ENCODE measurements at places on chromosomes 3 and 15. TPM values are rescaled to one million over a fixed set of nuclear protein-coding genes. Genes with fewer than 3 reads are reported as not detected.

- no peak overlapping the region for H3K27ac ChIP-seq
- H3K4me3 ChIP-seq, result no peak overlapping the region
- H3K4me1 ChIP-seq, result no peaks in the 10 kb centered on the region
- no peaks in the 10 kb centered on the region for H3K27me3 ChIP-seq
Measured at GRCh38 chr15:45048794-45049631, 26.0 kb downstream of the SORD start.

- no peak for DNase-seq
- no peaks in the 10 kb centered on the region for H3K27me3 ChIP-seq
- peaks cover 9% of the 10 kb centered on the region for H3K36me3 ChIP-seq
- peak overlapping the region; percentile 99 for H3K27ac ChIP-seq
Measured at GRCh38 chr3:122415104-122415744, 638 bp downstream of the WDR5B start.

Gene EID1
- total RNA-seq, result 46.6 TPM

- no peak overlapping the region for H3K4me3 ChIP-seq
- H3K36me3 ChIP-seq, result no peaks in the 10 kb centered on the region
- no peaks in the 10 kb centered on the region for H3K27me3 ChIP-seq
- H3K4me1 ChIP-seq, result no peaks in the 10 kb centered on the region
Measured at GRCh38 chr3:146148468-146148931, 12.5 kb downstream of the PLOD2 start.

- H3K36me3 ChIP-seq, result no peaks in the 10 kb centered on the region
- no peak overlapping the region for H3K27ac ChIP-seq
- no peak overlapping the region for H3K4me3 ChIP-seq
Measured at GRCh38 chr15:100248236-100248635, 93.5 kb downstream of the ADAMTS17 start.

Gene C3orf33
- 1.6 TPM for total RNA-seq

DNA sequence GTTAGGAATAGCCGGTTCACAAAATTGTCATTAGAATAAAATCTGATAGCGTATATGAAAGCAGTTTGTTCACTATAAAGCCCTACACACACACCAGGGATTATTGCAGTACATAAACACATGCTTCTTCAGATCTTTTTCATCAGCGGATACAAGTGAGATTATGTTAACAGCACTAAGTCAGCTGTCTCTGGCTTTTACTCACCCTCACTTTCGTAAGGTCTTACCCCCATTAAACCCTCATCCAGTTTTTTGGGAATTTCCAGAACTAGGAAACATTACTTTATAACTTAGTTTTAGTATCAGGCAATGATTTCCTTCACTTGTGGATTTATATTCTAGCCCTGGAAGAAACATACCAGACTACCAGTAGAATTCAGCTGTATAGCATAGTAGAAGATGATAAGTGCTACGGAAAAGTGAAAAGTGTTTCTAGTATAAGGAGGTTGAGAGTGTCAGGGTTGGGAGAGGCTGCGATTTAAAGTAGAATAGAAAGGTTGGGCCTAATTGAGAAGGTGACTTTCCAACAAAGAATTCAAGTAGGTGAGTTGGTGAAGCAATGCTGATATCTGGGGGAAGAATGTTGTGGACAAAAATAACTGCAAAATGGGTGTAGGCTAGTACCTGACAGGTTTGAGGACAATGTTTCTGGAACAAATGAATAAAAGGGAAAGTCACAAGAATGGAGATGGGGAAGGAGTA is 22.7 kb downstream of the TMEM207 start:
- H3K36me3 ChIP-seq, result no peaks in the 10 kb centered on the region
- no peaks in the 10 kb centered on the region for H3K27me3 ChIP-seq
- H3K27ac ChIP-seq, result no peak overlapping the region
- H3K4me3 ChIP-seq, result no peak overlapping the region

Gene WDR72
- total RNA-seq, result not detected

GRCh38 chr15:72796515-72797337 is 13.2 kb upstream of the ADPGK start:
- no peaks in the 10 kb centered on the region for H3K36me3 ChIP-seq
- peak overlapping the region; percentile 50 for H3K27ac ChIP-seq
- peaks cover 26% of the 10 kb centered on the region for H3K27me3 ChIP-seq
- H3K4me3 ChIP-seq, result peak overlapping the region; percentile 85

- no peaks in the 10 kb centered on the region for H3K36me3 ChIP-seq
- peaks cover 4% of the 10 kb centered on the region for H3K27me3 ChIP-seq
- DNase-seq, result no peak
- H3K4me3 ChIP-seq, result no peak overlapping the region
- no peak overlapping the region for H3K27ac ChIP-seq
Measured at GRCh38 chr3:100120012-100120411, 5.7 kb upstream of the FILIP1L start.

Gene CRABP1
- not detected for total RNA-seq

GRCh38 chr15:29063646-29064045 is 177.9 kb downstream of the APBA2 start:
- no peaks in the 10 kb centered on the region for H3K27me3 ChIP-seq
- H3K4me3 ChIP-seq, result no peak overlapping the region
- peaks cover 59% of the 10 kb centered on the region for H3K4me1 ChIP-seq
- no peak for DNase-seq
- no peaks in the 10 kb centered on the region for H3K36me3 ChIP-seq
- peak overlapping the region; percentile 86 for H3K27ac ChIP-seq

Gene CTXN2
- total RNA-seq, result not detected

- no peaks in the 10 kb centered on the region for H3K36me3 ChIP-seq
- no peak for DNase-seq
- no peak overlapping the region for H3K27ac ChIP-seq
- no peaks in the 10 kb centered on the region for H3K4me1 ChIP-seq
- H3K4me3 ChIP-seq, result no peak overlapping the region
- H3K27me3 ChIP-seq, result no peaks in the 10 kb centered on the region
Measured at GRCh38 chr15:45993072-45993471, 358.2 kb downstream of the SQOR start.

DNA sequence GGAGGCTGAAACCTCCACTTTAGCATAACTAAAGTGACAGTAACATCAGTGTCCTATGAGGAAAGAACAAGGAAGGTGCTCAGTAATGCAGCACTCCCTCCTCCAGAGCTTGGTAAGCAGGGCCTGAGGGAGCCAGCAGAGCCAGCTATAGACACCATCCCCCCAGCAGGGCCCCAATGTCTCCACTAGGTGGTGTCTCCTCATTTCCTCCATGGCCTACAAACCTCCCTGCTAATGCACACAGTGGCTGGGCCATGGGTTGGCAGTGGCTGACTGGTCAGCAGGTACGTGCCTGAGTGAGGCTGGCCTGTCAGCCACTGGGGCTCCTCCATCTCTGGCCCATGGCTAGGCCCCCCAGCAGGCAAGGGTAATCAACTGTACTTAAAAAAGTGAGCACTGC is 13.6 kb downstream of the MRPS25 start:
- no peak overlapping the region for H3K4me3 ChIP-seq
- H3K4me1 ChIP-seq, result peaks cover 24% of the 10 kb centered on the region
- no peak overlapping the region for H3K27ac ChIP-seq
- DNase-seq, result no peak

Gene PTH1R
- not detected for total RNA-seq

DNA sequence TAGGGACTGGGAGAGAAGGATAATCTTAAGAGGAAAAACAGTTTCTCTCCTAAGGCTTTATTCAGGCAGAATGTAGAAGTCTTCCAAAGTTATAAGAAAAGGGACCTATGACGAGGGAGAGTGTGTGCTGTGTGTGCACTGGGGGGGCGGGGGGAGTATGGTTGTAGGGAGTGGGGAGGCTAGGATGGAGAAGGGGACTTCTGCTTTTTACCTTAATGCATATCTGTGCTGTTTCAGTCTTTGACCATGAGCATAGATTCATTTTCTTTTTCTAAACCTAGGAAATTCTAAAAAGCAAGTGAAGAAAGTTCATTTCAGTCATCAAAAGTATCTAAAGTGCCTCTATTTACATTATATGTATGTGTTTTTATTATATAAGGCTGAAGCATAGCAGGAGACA is 52.6 kb upstream of the RASA2 start:
- H3K27me3 ChIP-seq, result no peaks in the 10 kb centered on the region
- H3K4me3 ChIP-seq, result no peak overlapping the region
- H3K36me3 ChIP-seq, result no peaks in the 10 kb centered on the region
- H3K4me1 ChIP-seq, result peaks cover 6% of the 10 kb centered on the region
- no peak overlapping the region for H3K27ac ChIP-seq
- DNase-seq, result no peak

DNA sequence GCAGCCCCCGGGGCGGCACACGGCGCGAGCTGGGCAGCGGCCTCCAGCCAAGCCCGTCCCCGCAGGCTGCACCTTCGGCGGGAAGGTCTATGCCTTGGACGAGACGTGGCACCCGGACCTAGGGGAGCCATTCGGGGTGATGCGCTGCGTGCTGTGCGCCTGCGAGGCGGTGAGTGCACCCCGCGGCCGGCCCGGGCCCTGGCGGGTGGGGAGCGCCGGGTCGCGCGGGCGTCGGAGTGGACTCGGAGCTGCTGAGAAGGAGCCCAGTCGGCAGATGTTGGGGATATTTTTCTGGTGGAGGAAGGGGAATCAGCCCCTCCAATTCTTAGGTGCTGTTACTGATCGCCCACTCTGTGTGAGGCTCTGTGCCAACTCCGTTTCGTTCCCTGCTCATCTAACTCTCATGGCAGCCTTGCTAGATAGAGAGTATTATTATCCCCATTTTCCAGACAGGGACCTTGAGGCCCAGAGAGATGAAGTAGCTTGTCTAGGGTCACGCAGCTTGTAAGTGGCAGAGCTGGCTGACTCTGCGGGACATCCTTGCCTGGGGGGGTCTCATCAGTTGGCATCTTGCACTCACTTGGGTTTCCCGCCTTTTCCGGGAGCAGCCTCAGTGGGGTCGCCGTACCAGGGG is 890 bp downstream of the CHRD start:
- H3K36me3 ChIP-seq, result no peaks in the 10 kb centered on the region
- H3K27ac ChIP-seq, result no peak overlapping the region
- H3K27me3 ChIP-seq, result peaks cover 38% of the 10 kb centered on the region
- peak overlapping the region; percentile 50 for H3K4me3 ChIP-seq

DNA sequence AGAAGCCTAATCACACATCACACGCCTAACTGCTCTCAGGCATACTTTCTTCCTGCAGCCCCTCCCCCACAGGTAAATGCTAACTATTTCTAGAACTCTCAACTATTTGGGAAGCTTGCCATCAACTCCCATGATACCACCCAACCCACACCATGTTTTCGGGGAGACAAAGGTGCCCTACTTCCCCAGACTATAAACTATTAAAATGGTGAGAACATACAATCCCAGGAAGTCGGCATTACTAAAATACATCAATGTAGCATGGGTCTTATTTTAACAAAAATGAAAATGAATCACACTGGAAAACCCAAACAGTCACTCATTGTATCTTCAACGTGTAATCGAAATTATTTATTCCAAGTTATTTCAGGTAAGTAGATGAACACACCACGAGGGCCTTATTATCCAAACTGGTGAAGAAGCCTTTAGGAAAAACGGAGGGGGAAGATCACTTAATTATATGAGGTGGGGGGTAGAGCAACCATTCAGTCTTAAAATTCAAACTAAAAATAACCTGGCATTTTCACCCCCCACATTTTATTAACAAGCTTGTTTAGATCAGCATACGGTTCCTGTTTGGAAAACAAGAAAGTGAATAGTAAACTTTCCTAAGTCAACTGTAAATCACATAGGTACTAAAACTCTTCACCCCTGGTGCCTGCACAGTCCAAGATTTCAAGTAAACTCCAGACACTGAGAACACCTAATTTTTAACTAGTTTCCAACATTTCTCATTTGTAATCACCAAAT is 1.9 kb downstream of the TBL1XR1 start:
- H3K27ac ChIP-seq, result peak overlapping the region; percentile 78
- DNase-seq, result no peak
- H3K27me3 ChIP-seq, result no peaks in the 10 kb centered on the region
- H3K4me1 ChIP-seq, result peaks cover 63% of the 10 kb centered on the region
- H3K36me3 ChIP-seq, result peaks cover 10% of the 10 kb centered on the region

- H3K4me3 ChIP-seq, result no peak overlapping the region
- H3K27ac ChIP-seq, result no peak overlapping the region
- no peaks in the 10 kb centered on the region for H3K4me1 ChIP-seq
- no peaks in the 10 kb centered on the region for H3K27me3 ChIP-seq
Measured at GRCh38 chr3:192365571-192365970, 361.8 kb downstream of the FGF12 start.

Gene SERINC4
- 0.24 TPM for total RNA-seq

Gene ZNF660
- 5.9 TPM for total RNA-seq

Gene MEX3B
- 0.67 TPM for total RNA-seq

Gene SLCO3A1
- 12.5 TPM for total RNA-seq

- no peak overlapping the region for H3K27ac ChIP-seq
- H3K4me3 ChIP-seq, result no peak overlapping the region
- no peaks in the 10 kb centered on the region for H3K27me3 ChIP-seq
Measured at GRCh38 chr3:114344492-114344891, 50.7 kb downstream of the TIGIT start.

- H3K4me3 ChIP-seq, result no peak overlapping the region
- peaks cover 13% of the 10 kb centered on the region for H3K27me3 ChIP-seq
- no peaks in the 10 kb centered on the region for H3K36me3 ChIP-seq
- H3K27ac ChIP-seq, result no peak overlapping the region
- H3K4me1 ChIP-seq, result peaks cover 28% of the 10 kb centered on the region
Measured at GRCh38 chr15:81157195-81157938, 23.3 kb downstream of the CFAP161 start.

DNA sequence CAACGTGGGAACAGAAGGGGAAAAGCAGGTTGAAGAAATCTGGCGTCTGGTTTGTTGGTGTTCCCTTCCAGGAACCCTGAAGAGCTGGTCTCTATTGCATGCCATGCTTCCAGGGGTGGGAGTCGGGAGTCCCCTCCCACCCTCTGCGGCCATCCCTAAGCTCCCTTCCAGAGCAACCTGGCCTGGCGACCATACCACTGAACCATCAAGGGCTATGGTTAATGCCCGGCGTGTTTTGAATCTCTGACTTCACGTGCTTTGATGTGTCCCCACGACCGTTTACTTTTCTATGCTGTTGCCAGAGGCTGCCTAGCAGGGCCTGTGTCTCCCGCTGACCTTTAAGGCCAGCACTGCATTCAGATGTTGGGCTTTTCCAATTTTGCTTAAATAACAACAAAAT is 696 bp upstream of the SNRK start:
- peak overlapping the region; percentile 67 for H3K27ac ChIP-seq
- no peak for DNase-seq
- H3K4me1 ChIP-seq, result peaks cover 30% of the 10 kb centered on the region
- peaks cover 10% of the 10 kb centered on the region for H3K36me3 ChIP-seq

DNA sequence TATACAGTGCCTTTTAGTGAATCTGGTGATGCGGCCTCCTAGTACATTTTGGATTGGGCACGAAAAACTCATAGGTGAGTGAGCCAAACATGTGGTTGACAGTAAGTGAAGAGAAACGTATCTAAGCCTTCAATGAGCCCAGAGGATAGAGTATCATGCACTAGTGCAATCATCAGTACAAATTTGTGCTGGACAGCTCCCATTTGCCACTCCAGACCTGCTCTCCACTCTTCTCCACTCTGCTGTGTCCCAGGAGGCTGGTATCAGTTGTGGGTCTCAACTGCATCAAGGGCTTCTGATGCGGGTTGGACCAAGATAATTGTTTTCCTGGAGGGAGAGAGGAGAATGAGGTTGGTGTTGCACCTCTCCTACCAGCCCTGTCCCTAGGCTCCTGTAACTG is 9.1 kb upstream of the RASGRF1 start:
- peaks cover 85% of the 10 kb centered on the region for H3K27me3 ChIP-seq
- H3K4me1 ChIP-seq, result no peaks in the 10 kb centered on the region
- no peak for DNase-seq

Gene TMC3
- not detected for total RNA-seq

GRCh38 chr3:196444500-196444894 is 12.3 kb upstream of the UBXN7 start:
- H3K27ac ChIP-seq, result no peak overlapping the region
- DNase-seq, result no peak
- H3K36me3 ChIP-seq, result no peaks in the 10 kb centered on the region
- H3K27me3 ChIP-seq, result no peaks in the 10 kb centered on the region
